ENCODE measurements at places on chromosomes 1 and 21. TPM values are rescaled to one million over a fixed set of nuclear protein-coding genes. Genes with fewer than 3 reads are reported as not detected.

Gene TEDDM1
- total RNA-seq: not detected

Gene GNG4
- total RNA-seq: not detected

Gene PFDN2
- 46.7 TPM for total RNA-seq

Gene REN
- total RNA-seq: 32.4 TPM

Gene FCRL4
- total RNA-seq: not detected

Gene FAM78B
- total RNA-seq: 1.4 TPM

Gene MXRA8
- total RNA-seq: 26.0 TPM

Gene SPATA45
- 0.57 TPM for total RNA-seq

Gene LRRC3
- total RNA-seq: 1.4 TPM

Gene SLFNL1
- 0.50 TPM for total RNA-seq

All from kidney (tissue), 22 donors.